ENCODE measurements at places on chromosomes 5 and 9.

- peaks cover 37% of the 10 kb centered on the region for H3K27me3 ChIP-seq
- DNase-seq = no peak
- no peaks in the 10 kb centered on the region for H3K36me3 ChIP-seq
- H3K4me1 ChIP-seq = no peaks in the 10 kb centered on the region
- no peak overlapping the region for H3K4me3 ChIP-seq
These were observed 115.3 kb downstream of the MARCHF11 start for GRCh38 chr5:16064135-16064893.

DNA sequence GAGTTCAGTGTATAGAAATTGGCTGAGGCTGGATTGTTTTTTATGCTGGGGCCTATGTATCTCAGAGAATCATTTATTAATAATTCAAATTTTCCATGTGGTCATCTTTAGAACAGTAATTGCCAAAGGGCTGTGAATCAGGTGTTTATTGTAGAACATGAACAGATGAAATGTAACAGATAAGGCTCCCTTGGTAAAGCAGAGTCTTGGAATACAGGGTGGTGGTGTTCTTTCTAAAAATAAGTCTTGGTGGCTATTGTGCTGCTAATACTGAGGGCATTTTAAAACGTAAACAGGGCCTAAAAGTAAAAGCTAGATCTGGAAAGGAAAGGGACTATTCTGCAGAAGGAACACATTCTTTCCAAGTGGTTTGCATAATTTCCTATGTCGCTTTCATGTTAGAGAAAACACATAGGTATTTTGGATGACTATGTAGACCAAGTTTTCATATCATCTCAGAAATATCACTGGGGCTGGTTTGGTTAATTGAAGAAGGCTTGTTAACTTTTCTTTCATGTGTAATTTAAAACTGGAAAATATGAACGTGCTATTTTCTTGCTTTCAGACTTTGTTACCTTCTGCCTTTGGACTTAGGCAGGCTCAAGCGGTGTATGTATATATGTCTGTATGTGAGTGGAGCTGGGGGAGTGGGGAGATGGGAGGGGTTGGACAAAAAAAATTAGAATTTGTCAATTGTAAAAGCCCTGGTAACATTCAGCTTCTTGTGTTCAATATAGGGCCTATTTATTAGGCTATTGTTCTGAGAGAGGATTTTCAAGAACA lies 119.9 kb upstream of the ANKRD55 start:
- no peaks in the 10 kb centered on the region for H3K27me3 ChIP-seq
- no peak overlapping the region for H3K27ac ChIP-seq
- DNase-seq = no peak
- peaks cover 39% of the 10 kb centered on the region for H3K4me1 ChIP-seq
- H3K36me3 ChIP-seq = no peaks in the 10 kb centered on the region
- H3K4me3 ChIP-seq = no peak overlapping the region

DNA sequence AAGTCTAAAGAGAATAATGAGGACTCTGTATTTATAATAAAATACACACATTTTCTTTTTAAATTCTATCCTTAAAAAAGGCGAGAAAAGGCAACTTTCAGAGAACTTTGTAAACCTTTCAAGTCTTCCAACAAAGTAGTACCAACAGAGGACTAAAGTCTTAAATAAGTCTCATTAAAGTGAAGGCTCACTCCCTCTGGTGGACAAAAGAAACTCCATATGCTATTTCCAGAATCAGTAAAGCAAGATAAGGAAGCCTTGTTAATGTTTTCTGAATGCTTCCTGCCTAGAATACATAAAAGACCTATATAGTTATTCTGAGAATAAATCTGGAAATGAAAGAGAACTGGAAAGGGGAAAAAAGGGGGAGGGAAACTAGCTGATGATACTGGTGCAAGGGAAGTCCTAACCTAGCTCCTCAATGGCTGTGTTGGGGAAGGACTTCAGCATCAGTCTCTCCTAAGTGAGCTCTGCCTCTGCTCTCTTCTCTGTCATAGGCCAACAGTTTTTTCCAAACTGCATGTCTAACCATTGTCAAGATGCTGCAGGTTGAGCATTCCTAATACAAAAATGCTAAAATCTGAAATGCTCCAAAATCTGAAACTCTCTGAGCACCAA lies 7.2 kb downstream of the HMGCS1 start:
- H3K4me3 ChIP-seq = peak overlapping the region; percentile 66
- no peaks in the 10 kb centered on the region for H3K27me3 ChIP-seq
- DNase-seq = no peak
- H3K27ac ChIP-seq = no peak overlapping the region

DNA sequence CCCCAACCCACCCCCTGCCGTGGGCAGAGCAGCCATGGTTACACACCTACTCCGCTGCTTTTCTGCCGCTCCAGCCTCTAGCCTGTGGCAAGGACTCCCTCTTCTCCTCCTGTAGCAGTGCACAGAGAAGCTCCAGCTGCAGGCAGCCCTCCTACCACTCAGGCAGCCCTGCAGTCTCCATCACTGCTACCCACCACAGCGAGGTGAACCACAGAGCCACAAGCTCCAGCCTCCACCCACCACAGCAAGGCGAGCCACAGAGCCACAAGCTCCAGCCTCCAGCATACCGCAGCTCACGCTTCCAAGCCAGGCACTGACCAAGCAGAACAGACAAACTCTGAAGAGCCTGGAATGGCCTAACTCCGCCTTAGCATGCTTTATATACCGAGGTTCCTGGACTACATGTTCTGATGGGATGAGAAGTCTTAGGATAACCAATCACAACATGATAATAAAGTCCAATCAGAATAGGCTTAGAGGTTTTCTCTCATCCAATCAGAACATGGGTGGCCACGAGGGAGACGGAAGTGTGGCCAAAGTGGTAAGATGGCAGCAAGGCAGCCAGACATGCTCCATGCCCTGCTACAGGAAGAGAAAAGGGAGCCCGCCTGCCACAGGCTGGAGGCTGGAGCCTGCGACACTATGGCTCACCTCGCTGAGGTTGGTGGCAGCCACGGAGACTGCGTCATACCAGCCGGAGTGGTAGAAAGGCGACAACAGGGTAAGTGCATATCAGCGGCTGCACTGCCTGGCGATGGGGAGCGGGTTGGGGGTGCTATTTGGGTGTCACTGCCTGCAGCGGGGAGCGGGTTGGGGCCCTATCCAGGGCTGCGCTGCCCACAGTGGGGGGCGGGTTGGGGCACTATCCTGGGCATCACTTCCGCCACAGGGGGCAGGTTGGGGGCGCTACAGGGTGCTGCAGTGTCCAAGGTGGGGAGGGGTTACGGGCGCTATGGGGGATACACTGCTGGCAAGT lies 75.8 kb upstream of the PCAT7 start:
- no peak for DNase-seq
- no peaks in the 10 kb centered on the region for H3K27me3 ChIP-seq
- peak overlapping the region; percentile 59 for H3K27ac ChIP-seq
- H3K4me3 ChIP-seq = no peak overlapping the region

- H3K36me3 ChIP-seq = no peaks in the 10 kb centered on the region
- no peak for DNase-seq
- H3K4me3 ChIP-seq = no peak overlapping the region
- H3K4me1 ChIP-seq = no peaks in the 10 kb centered on the region
- H3K27ac ChIP-seq = no peak overlapping the region
These were observed 303.4 kb upstream of the ATP10B start for GRCh38 chr5:161155451-161155850.

Data from neural crest cell (in vitro differentiated cells).